H4 (cell line): ENCODE measurements at places on chromosomes 6 and 20.

GRCh38 chr20:24676353-24676977, 207.0 kb downstream of the SYNDIG1 start:
- DNase-seq, result no peak

- DNase-seq, result no peak
Observed at GRCh38 chr6:85679445-85680123, 36.9 kb upstream of the SYNCRIP start.

- DNase-seq, result no peak
Observed at GRCh38 chr6:16909658-16910360, 148.5 kb upstream of the ATXN1 start.

GRCh38 chr20:39810309-39810708, 848.2 kb downstream of the DHX35 start:
- no peak for DNase-seq

GRCh38 chr6:125748406-125749172, 843 bp upstream of the HEY2 start:
- no peak for DNase-seq

- no peak for DNase-seq
Observed at GRCh38 chr6:119426619-119427018, 77.1 kb upstream of the MAN1A1 start.

- no peak for DNase-seq
Observed at GRCh38 chr6:138242987-138243592, 24.8 kb upstream of the PBOV1 start.

DNA sequence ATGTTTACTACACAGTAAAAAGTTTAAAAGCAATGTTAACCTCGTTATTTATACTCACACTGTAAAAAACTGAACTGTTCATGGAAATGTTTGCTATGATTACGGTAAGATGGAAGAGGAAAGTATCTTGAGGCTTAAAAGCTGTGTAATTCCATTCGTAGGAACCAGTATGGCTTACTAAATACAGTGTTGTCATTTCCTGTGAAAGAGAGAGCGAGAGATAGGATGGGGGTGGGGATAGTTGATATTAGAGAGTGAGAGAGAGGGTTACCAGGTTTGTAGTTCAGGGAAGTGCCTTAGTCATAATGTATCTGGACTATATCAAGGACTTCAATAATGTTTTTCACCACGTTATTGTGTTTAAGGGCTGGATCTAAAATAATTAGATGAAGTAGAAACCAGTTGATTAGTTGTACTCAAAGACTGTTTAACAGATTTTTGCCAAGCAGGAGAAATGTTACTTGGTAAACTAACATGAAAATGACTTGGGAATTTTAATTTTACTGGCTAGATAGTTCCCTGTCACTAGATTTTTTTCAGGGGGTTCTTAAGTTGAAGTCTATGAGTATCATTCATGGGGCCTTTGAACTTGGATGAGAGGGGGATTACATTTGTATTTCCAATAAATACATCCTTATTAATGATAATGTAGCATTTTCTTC, 30.4 kb downstream of the AFDN start:
- DNase-seq, result peak; percentile 54

- no peak for DNase-seq
Observed at GRCh38 chr6:105402090-105402938, 568 bp downstream of the PREP start.

GRCh38 chr6:25748049-25748448, 6.5 kb upstream of the SLC17A4 start:
- DNase-seq, result no peak

DNA sequence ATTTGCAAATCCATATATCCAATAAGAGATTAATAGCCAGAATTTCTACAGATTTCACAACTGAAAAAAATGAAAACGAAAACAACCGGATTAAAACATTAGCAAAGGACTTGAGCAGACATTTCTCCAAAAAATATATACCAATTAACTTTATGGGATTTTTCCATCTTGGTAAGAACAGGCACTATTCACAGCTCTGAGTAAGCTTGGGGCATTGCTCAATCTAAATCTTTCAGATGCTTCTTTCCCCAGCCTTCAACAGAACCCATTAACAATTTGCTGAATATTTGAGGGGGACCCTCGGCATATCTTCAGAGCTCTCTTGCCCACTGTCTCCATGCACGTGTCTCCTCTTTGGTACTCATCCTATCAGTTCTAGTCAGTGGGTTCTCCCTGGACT, 111.7 kb upstream of the CD93 start:
- no peak for DNase-seq

DNA sequence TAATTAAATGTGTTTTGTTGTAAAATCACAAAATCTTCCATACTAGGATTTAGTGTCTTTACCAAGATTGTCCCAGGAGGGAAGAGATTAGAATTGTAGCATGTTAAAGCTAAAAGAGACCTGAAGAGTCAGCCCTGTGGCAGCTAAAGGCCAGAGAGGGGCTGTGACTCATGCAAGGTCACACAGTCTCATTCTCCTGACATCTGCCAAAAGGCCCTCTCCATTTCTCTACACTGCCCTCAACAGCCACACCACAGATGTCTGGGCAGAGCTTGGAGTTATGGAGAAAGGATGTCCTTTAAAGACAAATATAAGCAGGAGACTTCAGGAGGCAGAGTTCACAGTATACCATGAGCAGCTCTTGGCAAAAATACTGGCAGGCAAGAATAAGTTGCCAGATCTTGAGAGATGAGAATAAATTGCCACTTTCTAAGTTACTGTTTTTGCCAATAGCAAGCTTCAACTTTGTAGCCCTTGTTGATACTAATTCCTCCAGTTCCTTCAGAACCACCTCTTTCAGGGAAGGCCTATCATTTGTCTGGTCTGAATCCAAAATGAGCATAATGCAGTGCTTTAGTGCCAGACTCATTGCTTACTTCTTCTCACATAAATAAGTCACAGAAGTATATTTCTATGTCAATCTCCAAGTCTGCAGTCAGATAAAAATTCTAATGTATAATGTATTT, 41.7 kb downstream of the AKIRIN2 start:
- DNase-seq, result no peak

GRCh38 chr6:6905961-6906518, 201.7 kb upstream of the RREB1 start:
- peak; percentile 35 for DNase-seq

DNA sequence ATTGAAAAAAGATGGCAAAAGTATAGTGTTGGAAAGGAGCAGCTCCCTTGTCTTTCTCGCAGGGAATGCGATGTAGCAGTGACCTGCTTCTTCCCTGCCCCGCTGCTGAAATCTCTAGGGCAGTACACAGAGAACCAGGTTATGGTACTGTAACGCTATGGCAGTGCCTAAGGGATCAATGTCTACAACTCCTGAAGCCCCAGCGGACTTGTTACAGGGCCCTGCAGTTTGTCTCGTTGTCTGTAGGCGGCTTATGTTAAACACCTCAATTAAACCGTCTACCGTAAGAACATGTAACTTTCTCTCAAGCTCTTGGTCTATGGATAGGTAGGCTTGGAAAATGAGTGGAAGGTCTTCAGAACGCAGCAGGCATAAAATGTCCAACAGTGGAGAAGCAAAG, 44.8 kb upstream of the SLC17A4 start:
- no peak for DNase-seq

DNA sequence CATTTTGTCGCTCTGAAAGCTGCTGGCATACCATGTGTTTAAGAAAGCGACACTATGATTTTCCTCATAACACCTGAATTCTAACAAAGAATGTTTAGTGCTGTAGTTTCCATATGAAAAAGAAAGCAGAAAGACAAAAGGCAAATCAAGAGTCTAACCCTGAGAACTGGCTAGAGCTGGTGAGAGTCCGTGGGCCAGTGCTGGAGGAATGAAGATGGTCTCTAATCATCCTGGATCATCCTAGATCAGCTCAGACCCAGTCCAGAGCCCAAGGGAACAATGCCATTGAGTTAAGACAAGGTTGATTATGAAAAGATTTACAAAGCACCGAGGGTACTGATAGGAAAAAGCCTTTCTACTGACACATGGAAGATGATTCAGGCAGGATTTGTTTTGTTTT, 73.0 kb upstream of the MYLIP start:
- DNase-seq, result no peak
